ENCODE measurements at places on chromosomes 1 and 21.

DNA sequence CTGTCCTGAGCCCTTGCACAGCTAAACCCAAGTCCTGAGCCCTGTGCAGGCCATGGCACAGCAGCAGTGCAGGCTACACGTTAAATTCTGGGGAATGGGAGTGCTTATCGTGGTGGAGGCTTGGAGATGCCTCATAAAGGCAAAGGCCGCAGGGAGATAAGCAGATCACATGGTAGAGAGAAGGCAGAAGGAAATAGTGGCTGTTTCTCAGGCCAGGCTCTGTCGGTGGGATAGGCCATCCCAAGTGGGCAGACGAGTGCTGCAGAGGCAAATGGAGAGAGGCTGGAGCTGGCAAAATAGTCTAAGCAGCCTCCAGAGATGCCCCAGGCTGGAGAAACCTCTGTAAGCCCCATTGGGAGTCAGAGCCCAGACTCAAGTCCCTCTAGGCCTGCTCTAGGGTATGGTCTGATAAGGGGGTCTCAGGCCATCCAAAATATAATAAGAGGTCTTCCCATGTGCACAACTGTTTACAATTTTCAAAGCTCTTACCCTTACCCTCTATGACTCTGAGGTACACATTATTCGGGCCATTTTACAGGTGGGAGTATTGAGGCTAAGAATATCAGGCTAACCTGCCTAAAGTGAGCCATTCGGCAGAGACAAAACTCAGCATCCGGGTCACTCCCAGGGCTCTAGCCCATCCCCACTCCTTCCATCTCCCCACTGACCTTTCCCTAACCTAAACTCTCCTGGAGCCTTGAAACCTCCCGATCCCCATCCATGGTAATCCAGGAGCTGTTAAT, 79.6 kb downstream of the NKAIN1 start:
- DNase-seq, result no peak

GRCh38 chr1:227544067-227545050, 19.0 kb upstream of the ZNF678 start:
- no peak for DNase-seq

DNA sequence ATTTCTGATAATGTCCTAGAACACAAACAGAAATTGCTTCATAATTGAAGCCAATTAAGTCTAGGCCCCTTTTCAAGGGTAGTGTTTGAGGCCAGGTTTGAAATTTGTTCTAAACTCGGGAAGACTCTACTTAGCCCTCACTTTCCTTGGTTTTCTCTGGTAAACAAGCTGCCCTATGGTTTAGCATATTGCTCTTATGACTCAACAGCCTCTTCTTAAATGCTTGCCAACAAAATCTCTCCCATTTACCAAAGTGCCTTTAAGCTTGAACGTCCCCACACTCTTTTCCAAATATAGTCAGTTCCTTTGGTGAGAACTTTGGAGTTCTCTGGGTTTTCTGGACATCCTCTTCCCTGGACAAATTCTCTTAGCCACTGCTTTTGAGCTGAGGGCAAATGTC, 5.8 kb upstream of the LCE6A start:
- DNase-seq, result no peak

- no peak for DNase-seq
Measured at GRCh38 chr1:54359393-54360162, 46.6 kb downstream of the SSBP3 start.

GRCh38 chr1:65820983-65821382, 28.3 kb downstream of the PDE4B start:
- peak; percentile 95 for DNase-seq

GRCh38 chr1:243723050-243723449, 127.0 kb downstream of the AKT3 start:
- DNase-seq, result no peak

- peak; percentile 83 for DNase-seq
Measured at GRCh38 chr21:31731857-31732596, at the start of gene SCAF4. SCAF4 (minus strand) TSS chr21:31732118; CDS start chr21:31731692, 426 bp downstream.

DNA sequence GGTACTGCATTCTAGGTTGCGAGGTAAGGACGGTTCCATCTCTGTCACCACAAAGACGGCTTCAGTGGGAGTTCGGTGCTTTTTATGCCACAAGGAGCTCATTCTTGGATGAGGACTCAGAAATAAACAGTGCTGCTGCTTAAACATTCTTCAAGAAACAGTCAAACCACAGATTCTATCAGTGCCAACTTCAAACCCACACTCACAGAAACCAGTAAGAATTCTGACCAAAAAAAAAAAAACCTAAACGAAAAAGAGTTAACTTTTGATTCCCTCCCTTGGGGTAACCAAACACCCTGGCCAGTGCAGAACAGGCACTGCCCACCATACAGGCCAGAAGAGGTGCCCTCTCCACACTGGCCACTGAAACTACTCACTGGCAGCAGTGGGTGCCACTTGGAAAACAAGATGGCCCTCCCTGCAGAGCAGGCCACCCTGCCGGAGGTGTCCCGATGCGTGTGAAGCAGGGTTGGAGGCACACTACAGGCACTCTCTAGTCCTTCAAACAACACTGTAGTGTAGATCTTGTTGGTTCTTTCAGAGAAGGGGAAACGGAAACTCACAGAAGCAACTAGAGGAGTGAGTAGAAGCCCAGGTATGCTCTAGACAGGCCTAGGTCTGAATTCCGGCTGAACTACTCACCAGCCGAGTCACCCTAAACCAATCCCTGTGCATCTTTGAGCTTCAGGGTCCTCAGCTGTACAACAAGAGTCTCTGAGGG, 87.3 kb upstream of the TLR5 start:
- DNase-seq, result peak; percentile 59

DNA sequence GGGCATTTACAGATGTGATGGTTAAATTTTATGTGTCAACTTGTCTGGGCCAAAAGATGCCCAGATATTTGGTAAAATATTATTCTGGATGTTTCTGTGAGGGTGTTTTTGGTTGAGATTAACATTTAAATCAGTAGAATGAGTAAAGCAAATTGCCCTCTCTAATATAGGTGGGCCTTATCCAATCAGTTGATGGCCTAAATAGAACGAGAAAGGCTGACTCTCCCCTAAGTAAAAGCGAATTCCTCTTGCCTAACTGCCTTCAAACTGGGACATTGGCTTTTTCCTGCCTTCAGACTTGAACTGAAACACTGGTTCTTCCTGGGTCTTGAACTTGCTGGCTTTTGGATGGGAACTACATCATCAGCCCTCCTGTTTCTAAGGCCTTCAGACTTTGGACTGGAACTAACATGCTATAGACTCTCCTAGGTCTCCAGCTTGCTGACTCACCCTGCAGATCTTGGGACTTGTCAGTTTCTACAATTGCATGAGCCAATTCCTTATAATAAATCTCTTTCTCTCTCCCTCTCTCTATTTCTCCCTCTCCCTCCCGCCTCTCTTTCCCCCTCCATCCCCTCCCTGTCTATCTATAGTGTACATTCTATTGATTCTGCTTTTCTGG, 10.2 kb upstream of the NAV1 start:
- no peak for DNase-seq

GRCh38 chr21:19547951-19548840, 1144.6 kb upstream of the TMPRSS15 start:
- DNase-seq, result no peak

GRCh38 chr1:192578144-192578909, 2.8 kb downstream of the RGS1 start:
- DNase-seq, result no peak

GRCh38 chr1:60394436-60394835, 320.9 kb upstream of the C1orf87 start:
- DNase-seq, result no peak

- DNase-seq, result no peak
Measured at GRCh38 chr1:176896216-176896615, 268.3 kb downstream of the ASTN1 start.

- no peak for DNase-seq
Measured at GRCh38 chr1:94620345-94621031, 78.9 kb upstream of the F3 start.

DNA sequence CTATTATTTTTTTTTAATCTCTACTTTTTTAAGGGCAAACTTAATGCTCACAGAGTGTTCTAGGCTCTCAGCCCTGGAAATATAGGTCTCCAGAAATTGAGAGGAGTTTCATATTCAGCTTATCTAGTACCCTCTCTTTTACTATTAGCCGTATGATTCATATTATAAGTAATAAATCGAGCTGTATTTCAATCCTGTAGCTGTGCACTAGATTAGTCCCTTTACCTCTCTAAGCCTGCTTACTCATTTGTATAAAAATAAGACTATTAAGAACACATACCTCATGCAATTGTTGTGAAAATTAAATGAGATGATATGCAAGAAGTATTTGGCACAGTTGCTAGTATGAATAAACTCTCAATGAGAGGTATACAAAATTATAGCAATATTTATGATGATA, 128.2 kb upstream of the HOOK1 start:
- no peak for DNase-seq

DNA sequence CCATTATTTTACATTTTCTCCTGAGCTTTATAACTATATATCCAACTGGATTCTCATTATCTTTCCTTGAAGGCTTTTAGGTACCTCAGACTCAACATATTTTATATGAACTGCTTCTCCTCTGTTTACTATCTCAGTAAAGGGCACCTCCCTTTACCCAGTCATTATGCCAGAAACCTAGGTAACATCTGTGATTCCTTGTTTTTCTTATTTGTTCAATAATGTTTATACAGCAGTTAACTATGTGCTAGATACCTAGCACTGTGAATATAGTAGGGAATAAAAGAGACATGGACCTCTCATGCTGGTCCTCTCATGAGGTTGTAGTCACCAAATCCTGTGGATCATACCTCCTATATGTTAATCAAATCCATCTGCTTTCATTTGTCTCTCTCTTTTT, 25.6 kb downstream of the PPP1R12B start:
- DNase-seq, result no peak

GRCh38 chr1:215900684-215901083, 333.6 kb downstream of the KCTD3 start:
- no peak for DNase-seq

DNA sequence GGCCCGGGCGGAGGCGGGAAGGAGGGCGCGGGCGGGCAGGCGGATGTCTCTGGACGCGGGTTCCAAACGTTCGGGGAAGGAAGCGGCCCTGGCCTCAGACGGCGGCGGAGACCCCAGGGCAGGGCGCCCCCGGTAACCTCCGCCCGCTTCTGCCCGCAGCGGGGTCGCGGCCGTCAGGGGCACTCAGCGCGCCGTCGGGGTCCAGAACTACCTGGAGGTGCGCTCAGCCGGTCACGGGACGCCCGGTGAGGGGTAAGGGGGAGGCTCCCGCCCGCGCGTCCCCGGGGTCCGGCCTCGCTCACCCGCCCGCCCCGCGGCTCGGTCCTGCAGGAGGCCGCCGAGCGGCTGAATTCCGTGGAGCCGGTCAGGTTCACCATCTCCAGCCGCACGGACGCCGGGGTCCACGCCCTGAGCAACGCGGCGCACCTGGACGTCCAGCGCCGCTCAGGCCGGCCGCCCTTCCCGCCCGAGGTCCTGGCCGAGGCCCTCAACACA, 406 bp downstream of the PUSL1 start:
- DNase-seq, result no peak

- no peak for DNase-seq
Measured at GRCh38 chr1:180976732-180977357, 45.8 kb downstream of the STX6 start.

- no peak for DNase-seq
Measured at GRCh38 chr1:198597690-198598430, 41.0 kb upstream of the PTPRC start.

Measured in GM04504 (cell line).